ENCODE measurements at places on chromosomes 3 and 15.

DNA sequence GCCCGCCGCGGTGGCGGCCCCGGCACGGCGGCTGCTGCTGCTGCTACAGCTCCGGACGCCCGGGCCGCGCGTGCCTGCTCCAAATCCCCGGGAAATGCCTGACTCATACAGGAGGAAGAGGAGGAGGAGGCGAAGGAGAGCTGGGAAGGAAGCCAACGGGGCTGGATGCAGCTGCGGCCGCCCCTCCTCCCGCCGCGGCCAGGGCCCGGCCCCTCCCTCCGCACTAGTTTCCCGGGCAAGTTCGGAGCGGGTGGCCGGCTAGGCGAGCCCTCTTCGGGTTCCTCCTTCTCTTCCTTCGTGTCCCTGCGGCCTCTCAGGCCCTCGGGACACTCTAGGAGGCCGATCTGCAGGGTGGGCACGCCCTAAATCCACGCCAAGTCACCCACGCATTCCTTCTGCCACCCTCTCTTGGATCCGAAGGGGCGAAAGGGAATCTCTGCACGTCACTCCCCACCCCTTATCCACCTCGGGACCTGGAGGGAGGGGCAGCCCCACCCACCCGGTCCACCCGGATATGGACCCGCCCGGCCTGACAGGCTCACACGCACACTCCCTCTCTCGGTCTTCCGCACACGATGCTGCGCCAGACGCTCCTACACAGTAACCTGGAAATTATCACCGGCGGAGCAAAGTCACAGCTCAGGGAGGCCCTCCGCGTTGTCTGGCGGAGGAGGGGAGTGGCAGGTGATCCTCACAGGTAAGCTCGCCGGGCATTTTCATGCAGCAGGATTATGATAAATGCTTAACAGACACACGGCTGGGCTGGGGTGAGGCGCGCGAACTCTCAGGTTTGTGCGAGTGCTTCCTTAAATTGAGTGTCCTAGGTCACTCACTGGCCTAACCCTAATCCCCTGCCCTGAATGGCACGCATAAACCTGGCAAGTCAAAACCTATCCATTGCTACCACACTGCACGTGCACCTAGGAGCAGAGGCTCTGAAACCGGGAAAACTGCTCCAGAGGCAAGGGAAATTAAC lies at the start of the genes OSBPL10 and ZNF860:
OSBPL10 (minus strand) TSS at position 57 of the 976 bp plus-strand sequence. CDS start 83 bp downstream, outside the sequence.
ZNF860 (plus strand) TSS at position 545 of the 976 bp plus-strand sequence. CDS start 7,330 bp downstream, outside the sequence.
- no peak for DNase-seq

GRCh38 chr3:54755756-54756155 lies 172.1 kb downstream of the LRTM1 start:
- no peak for DNase-seq

DNA sequence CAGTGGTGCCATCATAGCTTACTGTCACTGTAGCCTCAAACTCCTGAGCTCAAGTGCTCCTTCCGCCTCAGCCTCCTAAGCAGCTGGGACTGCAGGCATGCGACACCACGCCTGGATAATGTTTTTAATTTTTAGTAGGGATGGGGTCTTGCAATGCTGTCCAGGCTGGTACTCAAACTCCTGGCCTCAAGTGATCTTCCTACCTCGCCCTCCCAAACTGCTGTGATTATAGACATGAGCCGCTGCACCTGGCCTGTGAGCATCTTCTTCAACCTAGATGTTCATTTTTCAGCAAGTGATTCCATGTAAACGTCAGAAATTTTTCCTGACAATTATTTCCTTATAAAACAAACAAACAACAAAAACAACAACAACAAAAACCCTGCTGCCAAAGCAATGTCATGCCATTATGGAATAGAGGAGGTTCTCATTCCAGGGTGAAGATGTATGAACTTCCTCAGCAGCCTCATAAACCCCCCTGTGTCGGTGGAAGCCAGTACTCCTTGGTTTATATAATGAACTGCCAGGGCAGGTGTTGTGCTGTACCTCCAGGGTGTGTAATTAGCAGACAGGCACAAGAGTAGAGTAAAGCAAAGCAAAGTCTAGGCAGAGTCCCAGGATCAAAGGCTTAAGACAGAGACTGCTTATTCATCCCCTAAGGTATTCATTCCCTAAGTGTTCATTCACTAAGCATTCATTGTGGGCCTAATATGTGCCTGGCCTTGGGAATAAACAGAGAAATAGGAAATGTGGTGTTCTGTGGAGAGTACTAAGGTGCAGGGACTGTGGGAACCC lies 44.6 kb downstream of the NR2C2 start:
- no peak for DNase-seq

DNA sequence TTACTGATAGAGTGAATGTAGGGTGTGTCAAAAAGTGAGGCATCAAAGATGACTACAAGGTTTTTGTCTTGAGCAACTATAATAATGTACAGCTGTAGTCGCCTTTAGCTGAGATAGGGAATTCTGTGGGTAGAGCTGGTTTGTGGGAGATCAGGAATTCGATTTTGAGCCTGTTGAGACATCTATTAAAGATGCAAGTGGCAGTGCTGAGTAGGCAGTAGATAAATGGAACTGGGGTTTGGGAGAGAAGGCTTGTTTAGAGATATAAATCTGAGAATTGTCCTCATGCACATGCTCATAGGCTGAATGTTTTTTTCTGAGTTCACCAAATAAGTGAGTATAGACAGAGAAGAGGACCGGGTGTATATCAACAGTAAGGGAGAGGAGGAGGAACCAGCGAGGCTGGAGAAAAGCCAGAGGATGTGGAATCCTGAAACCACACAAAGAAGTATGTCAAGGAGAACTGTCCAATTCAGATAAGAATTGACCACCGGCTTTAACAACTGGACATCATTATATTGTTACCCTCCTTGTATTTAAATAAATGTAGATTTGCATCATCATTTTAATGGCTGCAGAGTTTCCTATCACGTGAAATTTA lies 146.0 kb upstream of the TNIK start:
- DNase-seq: no peak

- DNase-seq: no peak
Observed at GRCh38 chr15:42108806-42109205, 14.4 kb upstream of the PLA2G4D start.

DNA sequence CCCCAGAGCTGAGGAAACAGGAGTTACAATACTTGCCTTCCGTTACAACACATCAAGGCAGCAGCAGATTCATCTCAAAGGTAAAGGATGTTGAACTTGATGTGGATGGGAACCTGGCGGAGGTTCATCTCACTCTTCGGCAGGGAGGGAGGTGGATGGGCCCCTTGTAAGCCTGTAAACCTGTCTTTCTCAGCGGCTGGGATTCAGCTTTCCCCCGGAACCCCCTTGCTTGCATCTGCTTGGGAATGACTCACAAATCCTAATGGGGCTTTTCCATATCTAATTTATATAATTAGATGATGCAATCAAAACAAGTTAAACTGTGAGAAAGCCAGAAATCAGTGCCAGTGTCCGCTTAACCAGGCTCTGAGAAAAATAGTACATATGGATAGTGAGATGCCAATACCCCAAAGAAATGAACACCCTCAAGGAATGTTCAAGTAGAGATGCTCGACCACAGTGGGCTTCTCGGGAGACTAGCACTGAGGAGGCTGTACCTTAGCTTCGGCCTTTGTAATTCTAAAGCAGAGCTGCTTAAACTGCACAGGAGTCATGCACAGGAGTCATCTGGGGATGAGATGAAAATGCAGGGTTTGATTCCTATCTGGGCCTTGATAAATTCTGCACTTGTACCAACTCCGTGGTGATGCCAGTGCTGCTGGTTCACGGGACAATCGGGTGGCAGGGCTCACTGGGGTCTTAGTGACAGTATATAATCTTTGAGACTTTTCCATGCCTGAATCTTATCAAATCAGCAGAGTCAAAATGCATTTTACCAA lies 2.2 kb upstream of the FAM240A start:
- DNase-seq: no peak

GRCh38 chr3:124202754-124203153 lies 210.8 kb upstream of the ROPN1 start:
- DNase-seq: no peak

- no peak for DNase-seq
Observed at GRCh38 chr15:28080386-28080785, 18.7 kb downstream of the OCA2 start.

GRCh38 chr3:196139281-196139680 lies 57.4 kb upstream of the TFRC start:
- no peak for DNase-seq

GRCh38 chr3:2655229-2655701 lies 454.9 kb downstream of the IL5RA start:
- DNase-seq: no peak

- DNase-seq: no peak
Observed at GRCh38 chr3:101466465-101467309, 46.3 kb downstream of the SENP7 start.

DNA sequence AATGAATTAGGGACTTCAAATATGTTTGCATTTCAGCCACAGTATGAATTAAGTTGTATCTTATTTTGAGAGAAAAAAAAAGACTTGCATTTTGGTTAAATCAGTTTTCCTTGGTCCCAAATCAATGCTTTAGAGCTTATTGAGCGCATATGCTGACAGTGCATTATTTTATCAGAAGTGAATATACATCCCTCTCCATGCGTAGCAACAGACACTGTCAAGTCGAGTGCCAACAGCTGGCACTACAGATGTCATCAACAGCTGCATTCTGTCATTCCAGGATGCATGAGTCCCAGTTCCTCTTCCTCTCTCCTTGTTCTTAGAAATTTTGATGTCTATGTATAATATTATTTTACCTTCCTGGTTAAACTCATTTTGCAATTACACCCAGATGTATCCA lies 156.1 kb upstream of the FOXB1 start:
- DNase-seq: no peak

DNA sequence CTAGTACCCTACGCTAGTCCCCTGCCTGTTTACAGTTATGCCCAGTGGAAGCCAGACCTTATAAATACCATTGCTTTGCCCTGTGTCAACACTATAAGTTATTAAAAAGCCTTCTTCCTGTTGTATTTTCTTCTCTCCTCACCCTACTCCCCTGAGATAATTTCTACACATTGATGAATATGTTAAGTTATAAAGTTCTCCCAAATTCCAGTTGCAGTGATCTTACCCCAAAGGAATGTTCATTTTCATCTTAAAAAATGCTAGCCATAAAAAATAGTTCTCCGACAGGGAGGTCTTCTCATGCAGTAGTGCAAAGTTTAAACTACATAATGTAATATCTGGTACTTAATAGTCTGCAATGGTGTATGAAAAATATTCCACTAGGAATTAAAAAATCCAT lies 58.6 kb downstream of the MAP2K5 start:
- no peak for DNase-seq

GRCh38 chr15:48505067-48505466 lies 140.4 kb downstream of the FBN1 start:
- DNase-seq: no peak

DNA sequence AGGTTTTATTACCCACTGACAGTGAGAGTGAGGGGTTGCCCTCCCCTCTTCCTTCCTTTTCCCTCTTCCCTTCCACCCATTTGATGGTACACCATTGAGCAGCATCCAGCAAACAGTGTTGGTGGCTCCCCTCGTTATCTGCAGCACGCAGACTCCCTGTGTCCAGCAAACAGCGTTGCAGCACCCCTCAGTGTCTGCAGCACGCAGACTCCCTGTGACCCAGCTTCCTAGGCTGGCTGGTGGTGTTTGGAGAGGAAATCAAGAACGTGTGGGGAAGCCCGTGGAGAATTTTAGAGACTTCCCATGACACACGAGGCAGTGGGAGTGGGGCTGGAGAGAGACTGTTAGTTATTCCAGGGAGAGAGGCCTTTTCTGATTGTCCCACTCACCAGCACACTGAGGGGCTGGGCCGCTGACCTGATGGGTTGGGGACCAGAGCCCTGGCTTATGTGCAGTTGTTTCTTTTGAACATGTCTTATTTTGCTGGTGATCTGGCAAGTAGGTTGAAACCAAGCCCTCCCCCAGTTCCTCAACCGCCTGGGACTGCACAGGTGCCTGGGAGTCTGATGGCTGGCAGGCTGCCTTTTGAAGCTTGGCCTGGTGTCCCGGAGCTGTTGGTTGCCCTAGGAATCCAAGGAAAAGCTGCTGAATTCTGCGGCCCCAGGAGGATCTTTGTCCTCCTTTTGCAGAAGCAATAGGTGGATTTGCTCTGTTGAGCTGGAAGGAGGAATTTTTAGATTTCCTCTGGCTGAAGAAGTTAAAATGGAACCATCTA lies 19.0 kb downstream of the APBA2 start:
- no peak for DNase-seq

GRCh38 chr15:66644000-66644787 lies 57.8 kb upstream of the SMAD6 start:
- DNase-seq: no peak

DNA sequence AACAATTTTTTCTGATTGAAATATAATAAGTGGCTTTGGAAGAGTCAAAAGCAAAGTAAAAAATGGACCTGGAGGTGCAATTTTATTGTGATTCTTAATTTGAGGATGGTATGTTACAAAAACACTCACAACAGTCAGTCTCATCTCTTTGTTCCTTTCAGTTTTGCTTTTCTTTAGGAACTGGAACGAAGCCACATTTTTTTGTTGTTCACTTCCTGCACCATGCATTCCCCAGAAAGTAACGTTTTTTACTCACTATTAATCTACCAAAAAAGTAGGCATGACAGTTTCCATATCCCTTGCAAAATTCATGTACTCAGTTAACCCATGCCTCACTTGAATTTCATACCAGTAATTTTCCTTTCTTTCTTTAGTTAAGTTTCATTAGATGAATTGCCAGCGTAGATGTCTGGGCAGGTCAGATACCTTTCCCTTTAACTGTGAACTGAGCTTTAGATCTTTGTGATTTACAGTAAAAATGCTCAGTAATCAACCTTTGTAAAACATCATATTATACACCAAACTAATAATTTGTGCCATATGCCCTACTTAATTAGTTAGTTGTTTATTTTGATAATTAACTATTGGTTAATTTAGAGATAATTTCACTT lies 384.3 kb downstream of the ROBO1 start:
- DNase-seq: no peak
